ENCODE measurements at places on chromosomes 4 and X.
A peak's percentile ranks its signal among the peaks of the same experiment; 100 is the strongest.

- no peak for DNase-seq
These were observed 6.7 kb downstream of the GPR34 start for GRCh38 chrX:41695426-41695825.

DNA sequence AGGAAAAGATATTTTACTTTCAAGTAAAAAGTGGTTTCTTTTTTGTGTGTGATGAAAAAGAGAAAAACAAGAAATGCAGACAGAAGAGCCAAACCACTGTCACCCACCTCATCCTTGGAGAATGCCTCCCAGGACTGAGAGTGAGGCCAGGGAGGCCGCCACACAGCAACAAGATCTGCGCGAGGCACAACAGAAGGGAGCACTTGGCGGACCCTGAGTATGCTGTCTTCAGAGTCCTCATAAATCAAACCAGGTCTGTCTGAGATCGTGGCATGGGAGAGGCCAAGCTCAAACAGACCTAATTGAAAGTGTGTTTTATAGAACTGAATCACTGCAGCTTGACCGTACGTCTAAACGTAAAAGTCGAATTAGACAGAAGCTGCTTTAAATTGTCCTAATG is 134.3 kb upstream of the VCX2 start:
- DNase-seq, result no peak

DNA sequence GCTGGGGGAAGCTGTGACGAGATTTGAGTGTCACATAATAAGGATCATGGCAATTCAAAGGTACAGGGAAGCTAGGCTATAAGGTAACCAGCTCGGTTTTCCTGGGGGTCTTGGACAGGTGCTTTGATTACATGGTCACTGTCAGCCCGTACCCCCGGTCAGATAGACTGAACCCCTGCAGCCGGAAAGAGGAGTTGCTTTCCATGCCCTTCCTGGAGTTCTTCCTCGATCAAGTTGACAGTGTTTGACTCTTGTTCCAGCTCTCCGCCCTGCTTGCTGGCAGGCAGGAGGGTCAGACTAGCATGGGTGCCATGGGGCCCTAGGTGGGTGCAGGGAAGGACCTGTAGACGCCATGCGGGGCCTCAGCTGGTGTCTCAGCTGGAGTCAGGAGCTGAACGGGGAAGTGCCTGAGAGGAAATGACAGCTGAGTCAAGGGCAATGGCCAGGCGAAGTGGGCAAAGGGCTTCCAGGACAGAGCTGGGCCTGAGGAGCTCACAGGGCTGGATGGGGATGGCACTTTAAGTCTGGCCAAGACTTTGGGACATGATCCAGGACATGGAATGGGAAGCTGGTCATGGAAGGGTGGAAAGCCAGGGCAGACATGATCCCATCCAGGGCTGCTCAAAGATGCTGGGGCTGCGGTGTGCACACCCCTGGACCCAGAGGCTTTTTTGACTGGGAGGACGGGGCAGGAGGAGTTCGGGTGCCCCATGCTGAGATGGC is 1.6 kb downstream of the TMEM187 start:
- DNase-seq, result no peak

- DNase-seq, result no peak
These were observed 95.1 kb upstream of the GALNTL6 start for GRCh38 chr4:171718069-171718468.

DNA sequence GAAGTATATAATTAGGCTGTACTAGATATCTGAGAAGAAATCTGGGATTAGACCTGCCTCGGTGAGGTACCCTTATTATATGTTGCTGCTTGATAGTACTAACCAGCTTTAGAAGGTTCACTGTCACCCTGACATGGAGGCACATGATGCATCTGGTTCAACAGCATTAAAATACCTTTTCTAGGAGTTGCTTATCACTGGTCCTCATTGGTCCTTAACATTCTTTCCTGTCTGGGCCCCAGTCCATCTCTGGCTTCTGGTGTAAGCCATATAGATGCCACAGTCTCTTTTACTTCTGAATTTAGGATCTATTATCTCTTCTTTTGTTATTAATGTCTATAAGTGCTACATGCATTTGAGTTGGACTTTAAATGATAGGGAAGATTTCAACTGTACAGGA is 40.2 kb downstream of the GPRIN3 start:
- no peak for DNase-seq

DNA sequence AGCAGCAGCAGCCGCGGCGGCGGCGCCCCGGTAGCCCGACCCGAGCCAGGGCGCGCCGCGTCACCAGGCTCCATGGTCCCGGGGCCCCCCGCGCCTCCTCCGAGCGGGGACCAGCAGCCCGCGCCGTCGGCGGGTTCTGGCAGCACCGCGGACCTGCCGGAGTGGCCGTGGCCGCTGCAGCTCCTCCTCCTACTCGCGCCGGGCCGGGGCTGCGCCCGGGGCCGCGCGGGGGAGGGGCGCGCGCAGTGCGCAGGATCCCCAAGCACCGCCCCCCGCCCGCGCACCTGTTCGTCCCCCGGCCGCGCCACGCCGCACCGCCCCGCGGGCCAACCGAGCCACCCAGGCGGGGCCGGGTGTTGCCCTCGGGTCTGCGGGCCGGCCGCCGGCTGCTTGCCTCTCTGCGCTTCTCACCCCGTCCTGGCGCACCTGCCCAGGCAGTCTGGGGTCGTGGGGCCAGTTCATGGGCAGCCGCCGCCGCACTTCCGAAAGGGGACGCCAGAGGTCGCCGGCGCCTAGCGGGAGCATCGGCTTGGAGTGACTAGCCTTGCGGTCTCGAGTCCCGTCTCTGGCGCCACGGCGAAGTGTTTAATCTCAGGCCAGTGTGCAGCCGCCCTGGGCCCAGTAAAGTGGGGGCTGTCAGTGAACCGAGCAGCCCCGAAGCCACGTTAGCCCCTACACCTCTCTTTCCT is at the start of gene SLC9A7:
Gene SLC9A7, minus strand, starts transcription at position 163 of the 689 bp plus-strand sequence. Its CDS starts 89 bp downstream, at position 74.
- peak; percentile 31 for DNase-seq

GRCh38 chr4:28287831-28288233 is 1427.2 kb downstream of the STIM2 start:
- DNase-seq, result peak; percentile 97

GRCh38 chrX:11444052-11444451 is 150.8 kb downstream of the AMELX start:
- no peak for DNase-seq

DNA sequence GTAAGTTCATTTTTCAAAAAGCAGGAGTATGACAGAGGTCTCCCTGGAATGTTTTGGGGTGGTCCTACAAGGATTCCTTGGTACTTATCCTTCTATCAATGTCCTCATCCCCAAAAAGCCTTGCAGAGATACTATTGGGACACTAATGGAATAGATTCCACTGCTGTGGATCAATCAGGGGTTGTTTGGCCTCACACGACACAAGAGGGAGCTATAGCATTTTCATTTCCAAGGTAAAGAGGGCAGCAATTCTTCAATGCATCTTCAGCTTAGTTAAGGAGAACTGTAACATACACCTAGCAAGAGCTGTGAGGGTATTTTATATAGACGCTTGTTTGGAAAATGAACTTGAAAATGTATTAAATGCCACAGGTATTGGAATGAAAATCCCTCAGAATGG is 50.9 kb downstream of the USP26 start:
- DNase-seq, result peak; percentile 32

DNA sequence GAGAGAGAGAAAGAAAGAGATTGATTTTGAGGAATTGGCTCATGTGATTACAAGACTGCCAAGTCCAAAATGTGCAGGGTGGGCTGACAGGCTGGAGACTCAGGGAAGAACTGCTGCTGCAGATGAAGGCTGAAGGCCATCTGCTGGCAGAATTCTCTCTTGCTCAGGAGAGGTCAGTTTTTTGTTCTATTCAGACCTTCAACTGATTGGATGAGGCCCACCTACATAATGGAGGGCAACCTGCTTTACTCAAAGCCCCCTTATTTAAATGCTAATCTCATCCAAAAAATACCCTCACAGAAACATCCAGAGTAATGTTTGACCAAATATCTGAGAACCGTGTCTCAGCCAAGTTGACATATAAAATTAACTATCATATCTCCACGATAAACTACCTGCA is 38.2 kb upstream of the MAMLD1 start:
- no peak for DNase-seq

DNA sequence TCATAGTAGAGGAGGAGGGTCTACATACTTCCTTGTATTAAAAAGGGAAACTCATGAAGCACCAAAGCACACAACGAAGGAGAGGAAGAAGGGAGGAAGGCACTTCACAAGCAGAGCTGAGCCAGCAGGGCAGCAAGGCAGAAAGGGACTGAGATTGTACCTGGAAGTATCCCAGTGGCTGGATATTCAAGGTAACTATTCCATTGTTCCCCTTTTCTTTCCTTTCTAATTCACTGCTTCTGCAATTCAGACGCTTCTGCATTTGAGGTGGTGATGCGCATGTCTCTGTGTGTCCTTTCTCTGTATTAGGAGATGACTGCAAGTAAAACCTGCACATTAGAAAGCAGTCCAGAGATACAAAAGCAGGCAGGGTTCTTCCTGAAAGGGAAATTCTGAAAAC is 54.9 kb downstream of the UBQLN2 start:
- DNase-seq, result no peak

Data from bronchial epithelial cell (primary cell).